ENCODE measurements at places on chromosomes 6 and 20. TPM values are rescaled to one million over a fixed set of nuclear protein-coding genes. Genes with fewer than 3 reads are reported as not detected.

The SUMO4 gene
- total RNA-seq: 0.25 TPM

DNA sequence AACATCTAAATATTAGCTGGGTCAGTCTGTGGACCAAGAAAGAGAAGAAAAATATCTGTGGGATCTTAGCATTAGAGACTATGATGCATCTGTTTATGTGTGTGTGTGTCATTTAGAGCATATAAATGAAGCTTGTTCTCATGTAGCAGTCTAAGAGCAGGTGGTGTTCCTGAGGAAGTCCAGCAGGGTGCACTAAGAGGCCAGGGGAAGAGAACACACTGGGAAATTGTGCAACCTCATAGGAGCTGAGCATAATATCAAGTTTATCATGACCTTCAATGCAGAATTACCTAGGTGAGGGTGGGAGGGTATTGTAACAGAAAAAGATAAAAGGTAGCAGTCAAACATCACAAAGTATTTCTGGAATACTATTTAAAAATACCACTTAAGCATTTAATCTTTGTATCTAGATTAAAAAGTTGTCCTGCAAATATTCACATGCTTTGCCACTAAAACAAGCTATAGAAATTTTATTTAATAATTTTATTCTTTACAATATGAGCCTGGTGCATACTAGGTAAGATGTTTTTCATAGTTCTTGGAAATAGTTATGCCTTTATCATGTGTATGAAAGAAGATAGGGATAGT lies 80.5 kb downstream of the SMPDL3A start:
- no peak for DNase-seq

- no peak for DNase-seq
Measured at GRCh38 chr6:106442395-106442794, 81.9 kb downstream of the CRYBG1 start.

- DNase-seq: peak; percentile 83
Measured at GRCh38 chr20:58892141-58892931, 39.8 kb downstream of the GNAS start.

DNA sequence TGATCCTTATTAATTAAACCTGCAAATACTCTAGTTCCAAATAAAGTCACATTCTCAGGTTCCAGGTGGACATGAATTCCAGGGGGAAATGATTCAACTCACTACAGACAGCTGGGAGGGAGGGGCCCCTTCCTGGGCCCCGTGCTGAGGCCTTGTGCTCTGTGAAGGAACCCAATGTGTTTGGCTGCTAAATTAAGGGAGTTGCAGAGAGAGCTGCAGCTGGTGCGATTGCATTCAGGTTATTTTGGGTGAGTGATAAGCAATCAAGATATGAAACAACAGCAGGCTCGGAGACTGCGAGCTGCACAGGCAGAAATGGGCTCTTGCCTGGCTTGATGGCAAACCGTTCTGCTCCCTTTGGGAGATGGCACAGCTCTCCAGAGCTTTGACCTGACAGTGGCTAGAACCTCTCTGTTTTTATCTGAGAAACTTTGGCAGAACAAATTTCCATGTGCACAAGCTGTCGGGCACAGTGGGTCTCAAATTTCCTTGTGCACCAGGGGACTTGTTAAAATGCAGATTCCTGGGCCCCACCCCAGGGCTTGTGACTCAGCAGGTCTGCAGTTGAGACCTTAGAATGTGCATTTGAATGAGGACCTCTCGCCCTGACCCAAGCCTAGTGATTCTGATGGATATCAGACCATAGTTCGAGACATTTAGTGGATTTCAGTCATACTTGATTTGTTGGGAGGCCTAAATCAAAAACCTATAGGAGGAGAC lies 9.8 kb downstream of the MAPK13 start:
- no peak for DNase-seq

Measured in SJSA1 (cell line).